Naive thymus-derived CD4-positive, alpha-beta T cell (primary cell): ENCODE measurements at places on chromosomes 4 and X. TPM values are rescaled to one million over a fixed set of nuclear protein-coding genes. Genes with fewer than 3 reads are reported as not detected.

The AADAT gene
- total RNA-seq, result not detected

- no peaks in the 10 kb centered on the region for H3K36me3 ChIP-seq
- DNase-seq, result no peak
- H3K4me1 ChIP-seq, result no peaks in the 10 kb centered on the region
- H3K4me3 ChIP-seq, result no peak overlapping the region
- no peak overlapping the region for H3K27ac ChIP-seq
These were observed 20.1 kb upstream of the ARAF start for GRCh38 chrX:47540754-47541538.

The CT45A6 gene
- not detected for total RNA-seq

- no peaks in the 10 kb centered on the region for H3K4me1 ChIP-seq
- no peak for DNase-seq
- H3K27ac ChIP-seq, result no peak overlapping the region
- no peak overlapping the region for H3K4me3 ChIP-seq
- H3K36me3 ChIP-seq, result no peaks in the 10 kb centered on the region
- H3K27me3 ChIP-seq, result no peaks in the 10 kb centered on the region
These were observed 72.3 kb downstream of the SOX3 start for GRCh38 chrX:140432346-140433175.

DNA sequence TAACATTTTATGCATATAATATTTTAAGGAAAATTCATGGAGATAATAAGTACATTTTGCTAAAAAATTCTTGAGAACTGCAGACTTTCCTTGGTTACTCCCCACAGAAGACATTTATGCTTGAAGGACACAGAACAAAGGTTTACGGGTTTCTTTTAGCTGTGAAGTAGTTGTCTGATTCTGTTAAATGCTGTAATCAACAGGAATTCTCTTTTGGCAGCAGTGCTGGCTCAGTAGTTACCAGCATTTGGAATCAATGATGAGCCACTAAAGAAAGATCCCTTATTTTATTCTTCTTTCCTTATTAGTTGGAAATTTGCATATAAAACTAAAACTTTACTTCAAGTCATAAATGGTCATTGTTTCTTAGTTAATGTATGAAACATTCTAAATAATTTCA, 199.3 kb upstream of the FAT4 start:
- H3K4me3 ChIP-seq, result no peak overlapping the region
- no peaks in the 10 kb centered on the region for H3K36me3 ChIP-seq
- no peak overlapping the region for H3K27ac ChIP-seq
- no peak for DNase-seq

GRCh38 chr4:169079942-169080827, 70.1 kb upstream of the CBR4 start:
- H3K4me3 ChIP-seq, result no peak overlapping the region
- no peak overlapping the region for H3K27ac ChIP-seq
- no peaks in the 10 kb centered on the region for H3K27me3 ChIP-seq
- H3K4me1 ChIP-seq, result no peaks in the 10 kb centered on the region
- no peaks in the 10 kb centered on the region for H3K36me3 ChIP-seq
- DNase-seq, result no peak

DNA sequence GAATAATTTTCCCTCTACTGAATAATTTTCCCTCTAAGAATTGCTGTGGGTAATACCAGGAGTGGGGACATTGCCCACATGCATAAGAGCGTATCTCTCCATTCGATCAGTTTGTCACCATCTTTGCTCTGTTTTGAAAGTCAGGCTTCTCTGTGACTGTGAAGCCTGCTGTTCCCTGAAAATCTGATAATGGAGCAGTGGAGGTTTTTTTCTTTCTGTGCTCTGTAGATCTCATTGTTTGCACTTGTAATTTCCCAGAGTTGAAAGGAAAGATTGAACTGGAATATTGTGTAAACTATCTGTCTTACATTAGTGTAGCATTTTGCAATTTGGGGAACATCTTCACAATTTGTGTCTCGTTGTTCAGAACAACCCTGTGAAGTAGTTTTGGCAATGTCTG, 4.3 kb downstream of the ZXDB start:
- no peaks in the 10 kb centered on the region for H3K4me1 ChIP-seq
- H3K27me3 ChIP-seq, result no peaks in the 10 kb centered on the region
- H3K27ac ChIP-seq, result no peak overlapping the region
- H3K4me3 ChIP-seq, result no peak overlapping the region
- no peaks in the 10 kb centered on the region for H3K36me3 ChIP-seq
